ENCODE measurements at places on chromosomes 1 and 21. TPM values are rescaled to one million over a fixed set of nuclear protein-coding genes. Genes with fewer than 3 reads are reported as not detected.

GRCh38 chr1:116971965-116972673 lies 29.4 kb upstream of the CD101 start:
- no peaks in the 10 kb centered on the region for H3K36me3 ChIP-seq
- peaks cover 5% of the 10 kb centered on the region for H3K4me1 ChIP-seq
- H3K27ac ChIP-seq, result peak overlapping the region; percentile 56
- no peak overlapping the region for H3K4me3 ChIP-seq
- no peak for DNase-seq

DNA sequence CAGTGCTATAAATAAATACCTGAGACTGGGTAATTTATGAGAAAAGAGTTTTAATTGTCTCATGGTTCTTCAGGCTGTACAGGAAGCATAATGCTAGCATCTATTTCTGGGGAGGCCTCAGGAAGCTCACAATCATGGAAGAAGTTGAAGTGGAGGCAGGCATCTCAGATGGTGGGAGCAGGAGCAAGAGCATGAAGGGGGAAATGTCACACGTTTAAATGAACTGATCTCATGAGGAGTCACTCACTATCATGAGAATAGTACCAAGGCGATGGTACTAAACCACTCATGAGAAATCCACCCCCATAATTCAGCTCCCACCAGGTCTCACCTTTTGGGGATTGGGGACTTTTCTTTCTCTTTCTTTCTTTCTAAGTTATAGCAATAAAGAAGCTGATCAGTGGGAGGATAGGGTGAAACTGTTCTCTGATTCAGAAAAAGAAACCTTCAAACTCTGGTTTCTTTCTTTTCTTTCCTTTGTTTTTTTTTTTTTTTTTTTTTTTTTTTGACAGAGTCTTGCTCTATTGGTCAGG lies 17.1 kb upstream of the SPAG17 start:
- no peaks in the 10 kb centered on the region for H3K4me1 ChIP-seq
- H3K4me3 ChIP-seq, result no peak overlapping the region

DNA sequence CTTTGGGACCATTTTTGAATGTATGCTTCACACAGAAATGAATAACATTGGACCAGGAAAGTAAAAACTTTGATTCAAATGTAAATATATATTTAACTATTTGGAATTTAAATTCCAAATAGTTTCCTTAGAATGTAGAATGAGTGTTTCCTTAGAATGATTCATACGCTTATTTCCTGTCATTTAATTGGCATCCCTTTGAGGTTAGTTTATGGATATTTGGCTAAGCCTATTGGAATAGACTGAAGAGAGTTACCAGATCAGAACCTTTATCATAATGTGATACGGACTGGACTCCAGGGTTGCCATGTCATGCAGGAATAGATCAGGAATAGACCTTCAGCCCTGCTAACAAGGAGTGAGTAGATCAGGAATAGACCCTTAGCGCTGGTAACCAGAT lies 133.1 kb downstream of the TNNI3K start:
- H3K4me3 ChIP-seq, result no peak overlapping the region
- H3K36me3 ChIP-seq, result no peaks in the 10 kb centered on the region
- no peaks in the 10 kb centered on the region for H3K4me1 ChIP-seq
- H3K27me3 ChIP-seq, result no peaks in the 10 kb centered on the region

RAB42 gene
- 0.95 TPM for total RNA-seq

DNA sequence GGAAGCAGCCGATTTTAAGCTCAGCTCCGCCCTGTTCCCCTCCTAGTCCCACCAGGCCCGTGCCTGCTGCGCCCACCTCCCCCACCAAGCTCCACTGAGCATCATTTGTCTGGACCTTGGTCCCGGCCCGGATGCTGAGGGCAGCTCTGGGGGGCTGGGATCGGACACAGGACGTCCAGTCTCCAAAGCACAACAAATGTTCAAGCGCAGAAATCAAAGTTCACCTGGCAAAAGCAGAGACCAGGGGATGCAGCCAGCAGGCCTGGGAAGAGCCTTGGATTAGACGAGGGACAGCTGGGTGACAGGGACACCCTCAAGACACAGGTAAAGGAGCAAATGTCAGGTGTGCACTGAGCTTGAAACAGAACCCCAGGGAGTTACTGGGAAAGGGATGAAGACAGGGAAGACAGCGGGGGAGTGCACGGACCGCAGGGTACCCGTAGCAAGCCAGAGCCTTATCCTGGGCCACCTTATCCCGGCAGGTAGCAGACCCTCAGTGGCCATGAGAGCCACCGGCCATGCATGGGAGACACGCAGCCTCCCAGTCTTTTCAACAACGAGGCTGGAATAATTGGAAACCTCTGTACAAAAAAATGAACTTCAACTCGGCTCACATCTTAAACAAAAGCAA lies 22.2 kb upstream of the TMEM52 start:
- no peaks in the 10 kb centered on the region for H3K36me3 ChIP-seq
- no peak overlapping the region for H3K27ac ChIP-seq

PIGV gene
- 13.5 TPM for total RNA-seq

- no peaks in the 10 kb centered on the region for H3K36me3 ChIP-seq
- no peak for DNase-seq
- H3K27me3 ChIP-seq, result no peaks in the 10 kb centered on the region
- no peak overlapping the region for H3K4me3 ChIP-seq
Measured at GRCh38 chr1:184919892-184920291, 54.4 kb downstream of the NIBAN1 start.

Data from thoracic aorta (tissue), 2 donors.